ENCODE measurements at places on chromosomes 4 and X. TPM values are rescaled to one million over a fixed set of nuclear protein-coding genes. Genes with fewer than 3 reads are reported as not detected.

Gene CT45A3
- not detected for total RNA-seq

Gene STK26
- total RNA-seq: 0.78 TPM

Gene LEF1
- 6.9 TPM for total RNA-seq

Gene CFI
- 3.1 TPM for total RNA-seq
